ENCODE measurements at places on chromosomes 7 and 10.

DNA sequence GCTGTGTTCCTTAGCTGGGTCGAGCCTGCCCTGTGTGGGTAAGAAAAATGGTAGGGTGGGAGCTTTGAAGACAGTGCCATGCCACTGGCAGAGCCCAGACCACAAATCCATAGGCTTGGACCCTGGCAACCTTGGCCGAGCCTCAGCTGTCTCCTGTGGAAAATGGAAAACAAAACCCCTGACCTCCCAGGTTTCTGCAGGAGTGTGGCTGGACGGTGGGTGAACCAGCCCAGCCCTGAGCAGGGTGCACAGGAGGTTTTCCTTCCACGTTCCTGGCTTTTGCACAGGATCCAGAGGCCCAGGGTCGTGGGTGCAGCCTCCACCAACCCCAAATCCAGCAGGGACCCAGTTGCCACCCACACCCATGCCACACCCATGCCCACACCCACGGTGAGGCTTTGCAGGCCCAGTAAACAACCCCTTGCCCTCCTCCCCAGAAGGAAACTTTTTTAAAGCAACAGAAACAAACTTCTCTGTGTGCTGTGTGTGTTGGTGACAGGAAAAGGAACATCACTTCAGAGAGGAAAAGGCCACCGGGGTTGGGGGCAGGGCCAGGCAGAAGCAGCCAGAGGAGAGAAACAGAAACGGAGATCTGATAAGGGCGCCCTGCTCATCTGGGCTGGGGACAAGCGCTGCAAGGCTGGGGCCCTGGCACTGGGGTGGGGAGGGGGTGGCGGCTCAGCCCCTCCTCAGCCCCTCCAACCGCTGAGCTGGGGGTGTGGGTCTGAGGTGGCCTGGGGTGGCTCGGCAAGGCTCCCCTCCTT, 20.7 kb upstream of the ZMIZ1 start:
- DNase-seq = no peak

DNA sequence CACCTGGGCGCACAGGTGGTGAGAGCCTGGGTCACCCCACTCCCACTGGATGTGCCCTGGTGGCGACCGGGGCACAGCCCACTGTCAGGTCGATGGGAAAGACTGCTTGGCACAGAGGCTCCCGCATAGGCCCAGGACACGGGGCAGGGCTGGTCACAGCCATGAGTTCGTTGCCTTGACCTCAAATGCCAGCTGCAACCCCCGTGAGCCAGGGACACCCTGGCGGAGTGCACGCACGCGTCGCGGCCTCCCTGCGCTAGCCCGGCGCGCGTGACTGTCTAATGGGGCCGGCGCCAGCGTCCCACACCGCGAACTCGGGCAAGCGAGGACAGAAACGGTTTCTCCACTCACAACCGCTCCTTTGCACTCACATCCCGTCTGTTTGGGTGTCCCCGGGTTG, 267.4 kb downstream of the USP6NL start:
- no peak for DNase-seq

- no peak for DNase-seq
Observed at GRCh38 chr10:124657806-124658205, 86.4 kb downstream of the FAM53B start.

DNA sequence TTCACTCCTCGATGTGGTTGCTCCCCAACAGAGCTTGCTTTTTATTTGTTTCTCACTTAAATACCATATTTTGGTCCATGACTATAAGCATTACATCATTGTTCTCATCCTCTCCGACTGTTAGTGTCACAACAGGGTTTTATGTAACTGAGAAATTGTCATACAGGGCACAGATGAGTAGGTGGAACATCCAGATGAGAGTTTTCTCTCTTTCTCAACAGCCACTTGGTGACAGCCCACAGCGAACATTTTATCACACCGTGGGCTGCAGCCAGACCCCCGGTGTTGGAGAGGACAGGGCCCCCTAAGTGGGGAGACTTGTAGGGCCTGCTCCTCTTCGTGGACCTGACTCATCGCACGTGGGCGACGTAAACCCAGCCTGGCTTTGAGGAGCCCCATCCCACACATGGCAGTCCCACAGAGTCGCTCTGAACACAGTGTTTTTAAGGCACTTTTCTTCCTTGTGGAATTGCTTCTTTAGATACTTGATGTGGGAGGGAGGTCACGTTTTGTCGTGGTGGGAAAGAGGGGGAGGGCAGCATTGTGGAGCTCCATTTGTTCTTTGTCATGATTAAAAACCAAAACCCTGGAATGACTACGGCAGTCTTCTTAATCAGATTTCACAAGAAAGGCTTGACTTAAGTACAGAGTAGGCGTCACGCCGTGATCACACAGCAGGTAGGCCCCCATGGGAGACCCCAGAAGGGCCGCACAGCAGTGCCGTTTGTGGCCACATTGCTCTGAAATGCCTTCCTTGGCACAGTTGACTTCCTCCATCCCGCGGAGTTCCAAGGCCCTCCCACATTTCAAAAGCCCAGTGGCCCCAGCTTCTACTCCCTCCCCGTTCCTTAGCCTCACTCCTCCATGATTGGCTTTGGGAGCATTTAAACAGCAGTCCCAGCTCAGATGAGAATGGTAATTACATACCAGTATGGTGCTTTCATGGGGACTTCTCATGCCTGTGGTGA, 220.6 kb downstream of the CCDC3 start:
- no peak for DNase-seq

GRCh38 chr7:74271742-74272141, 17.5 kb upstream of the CLIP2 start:
- DNase-seq = peak; percentile 36

DNA sequence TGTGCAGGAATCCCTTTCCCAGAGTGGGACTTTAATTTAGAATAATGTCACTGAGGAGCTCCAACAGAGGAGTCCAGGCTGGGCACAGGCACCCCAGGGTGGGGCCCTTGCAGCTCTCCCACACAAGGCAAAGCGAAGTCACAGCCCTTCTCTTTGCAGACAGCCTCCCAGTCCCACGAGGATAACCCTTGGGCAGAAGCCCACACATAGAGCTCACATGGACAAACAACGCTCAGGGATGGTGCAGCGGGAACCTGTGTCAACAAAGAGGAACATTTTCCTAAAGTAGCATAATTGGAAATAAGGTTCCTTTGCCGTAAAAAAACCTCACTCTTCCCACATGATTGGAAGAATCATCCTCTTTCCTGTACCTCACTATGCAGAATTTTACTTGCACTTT, 29.3 kb upstream of the GGCT start:
- no peak for DNase-seq

DNA sequence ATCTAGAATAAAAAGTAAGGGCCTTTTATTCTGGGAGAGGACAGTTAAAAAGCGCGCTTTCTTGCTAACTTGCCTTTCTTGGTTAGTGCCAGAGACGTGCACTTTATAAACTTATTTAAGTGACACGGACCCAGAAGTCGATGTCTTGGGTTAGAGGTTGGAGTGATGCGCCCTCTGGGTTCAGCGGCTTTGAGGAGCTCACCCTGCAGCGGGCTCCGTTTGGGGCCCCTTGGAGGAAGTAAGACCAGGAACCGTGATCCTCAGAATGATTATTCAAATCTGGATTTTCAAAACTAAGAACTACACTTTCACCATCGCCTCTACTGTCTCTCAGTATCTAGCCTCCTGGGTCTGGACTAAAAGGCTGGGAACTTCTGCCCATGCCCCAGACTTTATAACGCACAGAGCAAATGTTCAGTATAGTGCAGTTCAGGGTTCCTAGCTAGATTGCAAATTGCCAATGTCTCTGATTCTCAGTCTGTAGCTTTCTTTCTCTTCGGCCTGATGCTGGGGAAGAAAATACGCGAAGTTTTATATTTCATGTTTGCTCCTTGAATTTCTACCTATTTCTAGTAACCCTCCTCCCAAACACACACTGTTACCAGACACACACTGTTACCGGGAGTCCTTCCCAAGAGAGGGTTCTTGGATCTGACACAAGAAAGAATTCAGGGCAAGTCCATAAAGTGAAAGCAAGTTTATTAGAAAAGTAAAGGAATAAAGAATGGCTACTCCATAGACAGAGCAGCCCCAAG, 18.6 kb upstream of the SMO start:
- DNase-seq = peak; percentile 77

DNA sequence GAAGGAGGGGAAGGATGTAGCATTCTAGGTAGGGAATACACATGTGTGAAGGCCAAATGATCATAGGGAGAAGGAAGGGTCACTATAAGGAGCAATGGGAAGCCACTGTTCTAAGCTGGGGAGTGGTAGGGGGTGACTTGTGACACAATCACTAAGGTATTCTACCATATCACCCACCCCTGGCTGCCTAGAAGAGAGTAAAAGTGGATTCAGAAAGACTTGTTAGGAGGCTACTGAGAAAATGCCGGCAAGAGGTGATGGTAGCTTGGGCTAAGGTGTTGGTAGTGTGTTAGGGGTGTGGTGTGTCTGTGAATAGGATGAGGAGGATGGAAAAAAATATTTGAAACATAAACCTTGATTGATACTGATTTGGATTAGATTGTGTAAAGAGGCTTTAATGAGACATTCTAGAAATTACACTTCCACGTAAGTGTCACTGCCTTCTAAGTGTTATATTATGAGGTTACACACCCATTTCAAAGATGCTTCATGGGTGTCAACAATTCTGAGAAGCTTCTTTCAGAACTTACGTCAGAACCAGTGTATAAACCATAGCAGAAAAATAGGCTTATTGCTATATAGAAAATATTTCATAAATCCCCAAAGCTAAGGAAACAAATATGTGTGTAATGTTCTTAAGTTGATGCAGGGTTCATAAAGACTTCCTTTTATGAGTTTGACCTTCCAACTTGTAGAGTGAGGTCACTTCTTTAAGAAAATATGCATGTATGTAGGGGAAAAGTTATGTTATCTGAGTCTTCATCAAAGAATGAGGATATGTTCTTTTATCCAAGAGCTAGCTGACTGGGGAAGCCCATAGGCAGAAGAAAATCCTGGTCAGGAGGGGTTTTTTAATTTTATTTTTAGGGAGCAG, 5.6 kb upstream of the BPGM start:
- no peak for DNase-seq

DNA sequence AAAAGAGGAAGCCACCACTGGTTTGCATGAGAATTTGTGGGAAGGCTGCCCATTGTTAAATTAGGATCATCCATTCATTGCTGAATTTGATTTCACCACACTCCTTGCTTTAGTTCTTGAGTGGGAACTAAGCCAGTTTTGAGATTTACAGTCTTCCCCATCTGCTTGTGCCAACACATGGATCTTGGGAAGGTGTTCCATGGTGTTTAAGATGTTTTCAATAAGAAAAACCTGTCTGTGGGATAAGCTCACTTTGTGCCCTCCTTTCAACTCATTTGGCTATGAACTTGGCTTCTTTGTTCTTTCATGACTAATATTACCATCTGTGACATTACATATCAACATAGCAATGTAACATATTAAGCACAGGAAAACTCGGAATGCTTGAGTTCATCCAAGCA, 73.2 kb downstream of the INHBA start:
- DNase-seq = no peak

DNA sequence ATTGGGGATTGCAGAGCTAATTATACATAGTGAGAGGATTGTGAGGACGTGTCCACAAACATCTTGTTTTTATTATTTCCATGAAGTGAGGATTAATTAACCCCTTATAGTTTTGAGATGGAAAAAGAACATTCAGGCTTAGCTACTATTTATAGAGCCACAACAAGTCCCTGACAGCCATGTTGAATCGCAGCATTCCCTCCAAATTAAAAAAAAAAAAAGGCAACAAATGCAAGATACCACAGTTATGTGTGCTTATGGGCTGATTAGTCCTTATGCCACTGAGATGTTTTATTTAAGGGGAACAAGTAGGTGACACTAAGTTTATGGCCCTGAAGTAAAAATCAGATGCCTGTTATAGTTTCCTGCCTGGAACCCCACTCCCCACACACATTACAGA, 350.3 kb downstream of the GPAM start:
- DNase-seq = no peak

GRCh38 chr7:36670585-36671431, 53.5 kb downstream of the AOAH start:
- peak; percentile 46 for DNase-seq

- DNase-seq = no peak
Observed at GRCh38 chr10:118445535-118445934, 103.4 kb upstream of the FAM204A start.

GRCh38 chr10:75013522-75013921, 97.9 kb upstream of the SAMD8 start:
- no peak for DNase-seq

- no peak for DNase-seq
Observed at GRCh38 chr7:133696056-133696455, 431.1 kb upstream of the LRGUK start.

DNA sequence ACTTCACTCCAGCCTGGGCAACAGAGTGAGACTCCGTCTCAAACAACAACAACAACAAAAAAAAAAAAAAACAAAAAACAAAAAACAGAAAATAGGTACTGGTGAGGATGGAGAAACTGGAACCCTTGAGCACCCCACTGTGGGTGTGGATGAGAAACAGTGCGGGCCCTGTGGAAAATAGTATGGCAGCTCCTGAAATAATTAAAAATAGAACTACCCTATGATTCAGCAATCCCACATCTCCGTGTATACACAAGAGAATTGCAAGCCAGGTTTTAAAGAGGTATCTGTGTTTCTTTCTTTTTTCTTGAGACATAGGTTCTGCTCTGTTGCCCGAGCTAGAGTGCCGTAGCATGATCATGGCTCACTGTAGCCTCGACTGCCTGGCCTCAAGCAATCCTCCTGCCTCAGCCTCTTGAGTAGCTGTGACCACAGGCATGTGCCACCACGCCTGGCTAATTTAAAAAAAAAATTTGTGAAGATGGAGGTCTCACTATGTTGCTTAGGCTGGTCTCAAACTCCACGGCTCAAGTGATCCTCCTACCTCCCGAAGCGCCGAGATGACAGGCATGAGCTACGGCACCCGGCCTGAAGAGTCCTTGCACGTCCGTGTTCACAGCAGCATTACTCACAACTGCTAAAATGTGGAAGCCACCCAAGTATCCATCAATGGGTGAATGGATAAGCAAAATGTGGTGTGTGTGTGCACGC, 39.5 kb downstream of the EBF3 start:
- DNase-seq = no peak

- DNase-seq = no peak
Observed at GRCh38 chr7:39132306-39132705, 154.6 kb downstream of the POU6F2 start.

- no peak for DNase-seq
Observed at GRCh38 chr10:4850397-4850796, 24.4 kb downstream of the AKR1E2 start.

DNA sequence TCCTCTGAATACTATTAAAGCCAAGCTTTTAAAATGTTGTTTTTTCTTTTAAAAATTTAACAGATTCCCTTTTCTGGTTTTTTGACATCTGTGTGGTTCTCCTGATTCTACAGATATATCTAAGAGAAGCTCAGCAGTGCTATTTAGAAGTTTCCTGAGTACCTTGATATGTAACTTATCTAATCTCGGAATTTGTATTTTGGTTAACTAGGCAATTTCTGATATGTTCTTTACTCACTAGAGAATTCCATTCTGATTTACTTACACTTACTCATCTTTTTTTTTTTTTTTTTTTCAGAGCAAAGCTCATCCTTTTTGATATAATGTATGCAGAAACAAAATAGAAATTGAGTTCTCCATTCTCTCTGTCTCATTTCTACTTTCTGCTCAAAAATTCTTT, 63.8 kb downstream of the PALS2 start:
- no peak for DNase-seq

Measured in germinal center (tissue), 1 donor.